ENCODE measurements at places on chromosomes 3 and 15.

- peak; percentile 75 for DNase-seq
Measured at GRCh38 chr15:66774001-66774814, 72.2 kb downstream of the SMAD6 start.

DNA sequence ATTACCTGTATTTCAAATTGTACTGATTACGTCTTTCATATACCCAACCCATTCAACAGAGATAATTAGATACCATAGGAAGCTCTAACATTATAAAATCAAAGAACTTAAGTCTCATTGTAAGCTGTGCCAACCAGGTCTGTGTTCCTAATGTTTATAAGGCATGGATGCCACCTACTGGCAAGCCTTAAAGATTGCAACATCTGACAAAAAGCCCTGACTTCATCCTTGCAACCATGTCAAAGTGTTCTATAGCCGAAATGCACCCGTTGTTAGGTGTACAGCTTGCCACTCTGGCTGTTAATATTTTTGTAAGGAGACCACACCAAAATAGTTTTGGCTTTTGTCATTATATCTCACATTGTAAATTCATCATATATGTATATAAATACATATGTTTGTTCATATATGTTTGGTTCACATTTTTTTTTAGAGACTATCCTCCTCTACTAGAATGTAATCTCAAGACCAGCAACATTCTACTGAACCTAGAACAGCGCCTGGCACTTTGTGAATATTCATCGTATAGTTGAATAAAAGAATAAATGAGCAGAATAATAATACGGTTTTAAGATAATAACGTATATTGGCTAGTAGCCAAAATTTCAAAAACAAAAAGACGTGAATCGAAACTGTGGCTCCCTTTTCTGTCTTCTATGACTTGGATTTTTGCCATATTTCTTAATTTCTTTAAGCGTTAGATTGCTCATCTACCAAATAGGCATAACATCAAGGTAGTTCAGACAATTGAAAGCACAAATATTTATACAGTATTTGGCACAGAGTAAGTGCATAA, 258.1 kb downstream of the TBL1XR1 start:
- DNase-seq = peak; percentile 36

DNA sequence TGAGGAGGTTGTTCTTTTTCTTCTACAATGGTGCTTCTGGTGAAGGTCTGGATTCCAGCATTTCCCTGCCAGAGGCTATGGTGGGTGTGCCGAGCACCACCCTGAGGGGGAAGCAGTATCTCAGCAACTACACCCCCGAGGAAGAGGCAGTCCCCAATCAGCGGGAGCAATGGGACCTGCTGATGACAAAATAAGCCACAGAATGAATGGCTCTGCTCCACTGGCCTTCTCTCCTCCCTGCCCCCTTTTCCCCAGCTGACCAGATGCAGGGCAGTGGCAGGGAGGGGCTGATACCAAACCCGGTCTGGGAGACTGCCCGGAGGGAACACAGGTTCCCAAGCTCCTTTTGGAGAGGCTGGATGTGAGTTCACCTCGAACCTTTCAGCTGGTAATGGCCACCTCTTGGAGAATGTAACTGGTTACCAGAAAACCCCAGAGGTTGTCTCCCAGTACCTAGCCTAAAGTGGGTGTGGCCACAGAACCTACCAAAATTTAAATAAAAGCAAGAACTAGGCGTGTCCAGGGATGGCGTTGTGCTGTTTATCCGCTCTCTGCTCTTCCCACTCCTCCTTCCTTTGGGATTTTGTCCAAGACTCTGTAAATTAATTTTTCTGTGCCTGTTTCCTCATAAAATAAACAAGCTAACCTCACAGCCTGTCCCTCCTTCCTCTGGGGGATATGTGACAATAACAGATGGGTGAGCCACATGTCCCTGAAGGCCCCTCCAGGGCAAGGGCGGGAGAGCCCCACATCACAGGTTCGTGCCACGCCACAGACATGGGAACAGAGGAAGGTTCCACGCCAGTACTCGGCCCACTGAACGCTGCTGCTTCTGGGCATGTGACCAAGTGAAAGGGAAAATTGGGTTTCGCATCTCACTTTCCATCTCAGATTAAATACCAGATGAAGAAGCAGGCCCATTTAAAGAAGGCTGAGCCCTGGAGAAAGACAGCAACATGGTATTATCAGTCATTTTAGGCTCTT, 35.1 kb upstream of the SPTBN5 start:
- peak; percentile 51 for DNase-seq

DNA sequence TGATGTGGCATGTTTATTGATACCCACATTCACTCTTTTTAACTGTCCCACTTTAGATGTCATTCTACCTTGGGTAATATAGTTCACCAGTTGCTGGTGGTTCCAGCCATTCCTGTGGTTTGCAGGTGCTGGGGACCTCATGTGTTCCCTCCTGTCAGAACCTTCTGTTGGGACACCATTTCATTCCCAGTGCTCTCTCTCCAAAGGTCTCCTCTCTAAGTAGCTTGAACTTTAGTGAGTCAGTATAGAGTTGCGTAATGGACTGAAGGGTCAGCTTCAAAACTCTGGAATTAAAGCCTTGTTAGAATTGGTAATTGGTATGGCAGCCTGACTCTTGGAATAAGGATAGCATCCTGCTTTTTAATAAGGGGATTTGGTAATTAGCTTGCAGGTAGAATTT, 108.5 kb downstream of the PLCL2 start:
- no peak for DNase-seq

GRCh38 chr3:159146392-159146791, 344.5 kb downstream of the MFSD1 start:
- DNase-seq = no peak

Data from GM19239 (cell line).